ENCODE measurements at places on chromosomes 7 and 10. TPM values are rescaled to one million over a fixed set of nuclear protein-coding genes. Genes with fewer than 3 reads are reported as not detected.

INSIG1 gene
- total RNA-seq, result 62.3 TPM

AZGP1 gene
- total RNA-seq, result not detected

ASCC1 gene
- total RNA-seq, result 37.5 TPM

GPNMB gene
- total RNA-seq, result 264 TPM

SFRP4 gene
- 0.32 TPM for total RNA-seq

IFIT2 gene
- total RNA-seq, result 9.1 TPM

NT5C3A gene
- total RNA-seq, result 19.4 TPM

Data from bronchial smooth muscle cell (primary cell).